Renal cortical epithelial cell (primary cell): ENCODE measurements at places on chromosomes 4 and X. TPM values are rescaled to one million over a fixed set of nuclear protein-coding genes. Genes with fewer than 3 reads are reported as not detected.

The FAM184B gene
- total RNA-seq = not detected in 2 replicates

The GSTCD gene
- total RNA-seq = 33.0 and 36.3 TPM in 2 replicates

The ASB9 gene
- total RNA-seq = 3.0 and 4.0 TPM in 2 replicates

The MTTP gene
- total RNA-seq = 0.17 TPM in 1 of 2 replicates, not detected in the other

The DMRTC1B gene
- 0.20 TPM in 1 of 2 replicates, not detected in the other for total RNA-seq

The CDS1 gene
- 7.6 and 20.1 TPM in 2 replicates for total RNA-seq
